ENCODE measurements at places on chromosomes 1 and 21.
A peak's percentile ranks its signal among the peaks of the same experiment; 100 is the strongest.

- DNase-seq: no peak
- no peaks in the 10 kb centered on the region for H3K27me3 ChIP-seq
- H3K36me3 ChIP-seq: peaks cover 7% of the 10 kb centered on the region
Observed at GRCh38 chr1:220809704-220810103, 23.0 kb downstream of the MTARC1 start.

GRCh38 chr1:33111965-33112364 is 31.0 kb downstream of the AZIN2 start:
- no peaks in the 10 kb centered on the region for H3K27me3 ChIP-seq
- no peak overlapping the region for H3K27ac ChIP-seq
- no peaks in the 10 kb centered on the region for H3K4me1 ChIP-seq
- H3K4me3 ChIP-seq: no peak overlapping the region

GRCh38 chr21:35510294-35510693 is 461.2 kb upstream of the RUNX1 start:
- no peak for DNase-seq
- peaks cover 24% of the 10 kb centered on the region for H3K4me1 ChIP-seq
- no peak overlapping the region for H3K4me3 ChIP-seq
- H3K27me3 ChIP-seq: no peaks in the 10 kb centered on the region

GRCh38 chr1:52976183-52977035 is 49.3 kb downstream of the SCP2 start:
- no peaks in the 10 kb centered on the region for H3K36me3 ChIP-seq
- H3K4me3 ChIP-seq: peak overlapping the region; percentile 43
- no peak overlapping the region for H3K27ac ChIP-seq
- no peaks in the 10 kb centered on the region for H3K27me3 ChIP-seq

DNA sequence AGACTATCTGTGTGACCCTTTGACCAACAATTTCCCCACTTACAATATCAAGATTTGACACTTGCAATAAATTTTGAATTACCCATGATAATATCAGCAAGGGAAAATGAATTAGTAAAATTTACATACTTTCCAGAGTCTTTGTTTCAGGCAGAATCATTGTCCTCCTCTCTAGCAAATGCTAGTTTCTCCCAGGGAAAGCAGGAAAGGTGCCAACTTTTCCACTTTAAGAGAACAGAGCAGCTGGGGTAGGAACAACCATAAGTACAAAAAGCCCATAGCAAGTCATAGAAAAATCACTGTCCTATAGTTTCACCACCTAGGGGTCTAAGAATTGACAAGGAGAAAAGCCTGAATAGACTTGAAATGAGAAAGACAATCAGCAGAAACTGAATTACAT is 67.1 kb upstream of the GUCA2B start:
- H3K27ac ChIP-seq: no peak overlapping the region
- no peaks in the 10 kb centered on the region for H3K27me3 ChIP-seq

All from H1 (cell line).